AG09319 (cell line): ENCODE measurements at places on chromosomes 16 and 17.
A peak's percentile ranks its signal among the peaks of the same experiment; 100 is the strongest.

DNA sequence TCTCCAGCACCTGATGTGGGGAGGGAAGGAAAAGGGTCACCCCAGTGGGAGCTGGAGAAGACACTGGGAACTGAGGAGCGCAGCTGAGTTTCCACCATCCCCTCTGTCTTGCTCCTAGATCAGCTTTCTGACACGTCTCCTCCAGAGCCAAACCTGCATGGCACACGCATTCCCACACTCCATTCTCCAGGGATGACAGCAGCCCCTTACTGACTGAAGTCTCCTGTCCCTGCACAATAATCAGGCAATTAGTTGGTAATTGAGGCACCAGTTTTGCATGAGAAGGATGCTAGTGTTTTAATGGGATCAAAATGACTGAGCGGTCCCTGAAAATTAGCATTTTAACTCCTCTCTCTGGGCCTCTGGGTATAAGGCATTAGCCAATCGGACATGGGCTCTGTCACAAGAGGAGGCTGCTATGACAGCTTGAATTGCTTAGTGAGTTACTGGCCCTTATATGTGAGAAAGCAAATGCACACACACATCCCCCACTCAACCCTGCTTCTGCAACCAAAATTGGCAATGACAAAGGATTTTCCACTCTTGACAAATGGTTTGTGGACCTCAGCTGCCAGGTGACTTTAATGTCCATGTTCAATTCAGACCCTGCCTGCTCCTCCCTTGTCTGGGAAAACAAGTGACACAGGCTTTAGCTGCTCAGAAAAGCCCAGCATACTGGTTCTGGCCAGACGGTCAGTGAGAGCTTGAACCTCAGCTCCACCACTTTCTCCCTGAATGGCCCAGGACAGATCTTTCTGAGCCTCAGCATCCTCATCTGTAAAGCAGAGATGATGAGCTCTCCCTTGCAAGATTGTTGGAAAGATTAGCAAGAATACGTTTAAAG is 57.2 kb upstream of the SREBF1 start:
- DNase-seq, result no peak

DNA sequence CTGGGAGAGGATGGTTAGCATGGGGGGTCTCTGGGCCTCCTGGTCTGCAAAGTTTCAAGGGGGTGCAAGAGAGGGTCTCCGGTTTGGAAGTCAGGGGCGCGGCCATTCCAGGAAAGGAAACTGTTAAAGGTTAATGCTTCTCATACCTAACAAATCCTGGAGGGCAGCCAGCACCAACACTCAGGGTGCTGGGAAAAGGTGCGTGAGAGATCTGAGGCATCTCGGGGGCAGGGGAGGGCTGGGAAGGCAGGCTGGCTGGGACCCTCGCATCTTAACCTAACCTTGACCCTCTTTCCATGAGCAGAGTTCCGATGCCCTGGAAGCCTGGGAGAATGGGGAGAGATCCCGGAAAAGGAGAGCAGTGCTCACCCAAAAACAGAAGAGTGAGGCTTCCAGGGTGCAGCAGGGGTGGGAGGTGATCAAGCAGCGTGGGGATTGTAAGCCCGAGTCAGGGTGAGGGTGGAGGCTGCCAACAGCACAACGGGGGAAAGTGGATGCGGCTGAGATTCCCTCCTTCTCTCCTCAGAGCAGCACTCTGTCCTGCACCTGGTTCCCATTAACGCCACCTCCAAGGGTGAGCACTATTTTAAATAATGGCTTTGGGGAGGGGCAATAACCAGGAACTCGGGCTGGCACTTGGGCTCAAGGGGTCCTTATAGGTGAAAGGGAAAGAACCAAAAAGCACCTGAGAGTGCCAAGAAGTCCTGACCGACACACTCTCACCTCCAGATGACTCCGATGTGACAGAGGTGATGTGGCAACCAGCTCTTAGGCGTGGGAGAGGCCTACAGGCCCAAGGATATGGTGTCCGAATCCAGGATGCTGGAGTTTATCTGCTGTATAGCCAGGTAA is 996 bp downstream of the TNFSF13 start:
- no peak for DNase-seq

DNA sequence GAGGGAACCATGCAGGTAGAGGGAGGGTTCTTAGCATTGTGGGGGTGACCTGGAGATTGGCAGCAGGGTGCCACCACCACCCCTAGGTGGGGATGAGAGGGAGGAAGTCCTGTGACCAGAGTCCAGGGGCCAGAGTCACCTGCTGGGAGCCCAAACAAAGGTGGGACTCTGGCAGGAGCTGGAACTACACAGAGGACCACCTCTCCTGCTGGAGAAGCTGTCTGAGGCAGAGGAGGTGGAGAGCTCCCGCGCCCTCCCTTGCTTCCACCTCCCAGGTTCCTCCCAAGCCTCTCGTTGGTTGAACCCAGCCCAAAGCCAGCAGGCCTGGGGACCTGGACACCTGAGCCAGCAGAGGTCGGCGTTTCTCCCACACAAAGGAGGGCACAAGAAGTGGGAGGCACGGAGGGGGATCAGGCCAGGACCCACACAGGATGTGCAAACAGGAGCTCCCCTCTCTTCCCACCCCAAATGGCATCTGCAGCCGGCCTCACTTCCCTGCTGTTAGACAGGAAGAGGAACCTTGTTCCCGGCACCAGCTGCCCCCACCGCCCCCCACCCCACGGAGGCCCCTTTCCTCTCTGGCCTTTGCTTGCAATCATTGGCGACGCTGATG is 154.6 kb downstream of the SEC14L1 start:
- no peak for DNase-seq

- no peak for DNase-seq
These were observed 101.1 kb downstream of the C16orf78 start for GRCh38 chr16:49474741-49475140.

GRCh38 chr17:77690271-77691161 is 268.0 kb upstream of the TNRC6C start:
- DNase-seq, result no peak

- no peak for DNase-seq
These were observed 5.1 kb upstream of the ITPRIPL2 start for GRCh38 chr16:19108409-19109287.

DNA sequence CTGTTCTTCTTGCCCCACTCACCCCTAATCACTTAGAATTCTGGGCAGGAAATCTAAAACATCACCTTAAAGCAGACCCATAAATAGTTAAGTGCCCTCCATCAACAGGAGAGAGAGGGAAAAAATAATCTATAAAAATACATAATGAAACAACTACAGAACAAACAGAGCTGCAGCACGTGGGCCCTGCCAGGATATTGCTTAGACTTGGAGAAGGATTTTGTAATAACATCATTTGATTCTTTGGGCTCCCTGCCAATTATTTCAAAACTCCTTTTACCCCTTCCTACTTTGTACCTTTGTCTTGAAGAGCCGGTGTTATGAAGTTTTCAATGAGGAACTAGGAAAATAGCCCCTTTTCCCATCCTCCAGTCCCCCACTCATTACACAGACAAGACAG is 130.6 kb upstream of the TOX3 start:
- DNase-seq, result no peak

- DNase-seq, result no peak
These were observed 490 bp downstream of the GID4 start for GRCh38 chr17:18039535-18040260.

DNA sequence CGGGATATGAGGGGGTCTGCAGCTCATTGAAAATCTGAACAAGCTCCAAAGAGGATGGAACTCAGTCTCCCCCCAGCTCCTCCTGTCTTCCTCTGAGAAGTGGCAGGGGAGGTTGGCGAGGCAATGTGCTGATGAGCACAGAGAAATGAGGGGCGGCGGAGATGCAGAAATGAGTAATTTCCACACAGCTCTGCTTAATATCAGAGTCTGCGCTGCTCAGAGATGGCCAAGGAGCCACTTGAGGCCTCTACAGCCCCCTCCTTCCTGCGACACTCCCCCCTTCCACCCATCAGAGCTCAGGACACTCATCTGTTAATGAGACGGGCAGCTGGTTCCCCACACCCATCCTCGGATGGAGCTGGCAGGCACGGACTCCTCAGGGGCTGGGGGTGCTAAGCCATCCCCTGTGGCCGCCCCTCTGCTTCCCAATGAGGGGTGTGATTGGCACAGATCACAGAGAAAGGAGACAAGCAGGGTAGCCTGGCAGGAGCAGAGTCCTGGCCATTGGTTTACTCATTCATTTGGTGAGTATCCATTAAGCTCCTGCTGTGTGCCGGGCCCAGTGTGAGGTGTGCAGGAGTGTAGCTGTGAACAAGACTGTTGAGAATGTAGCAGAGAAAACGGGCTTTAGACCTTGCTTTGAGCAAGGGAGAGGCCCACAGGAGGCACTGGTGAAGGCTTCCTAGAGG is 12.7 kb upstream of the CRHR1 start:
- DNase-seq, result no peak

DNA sequence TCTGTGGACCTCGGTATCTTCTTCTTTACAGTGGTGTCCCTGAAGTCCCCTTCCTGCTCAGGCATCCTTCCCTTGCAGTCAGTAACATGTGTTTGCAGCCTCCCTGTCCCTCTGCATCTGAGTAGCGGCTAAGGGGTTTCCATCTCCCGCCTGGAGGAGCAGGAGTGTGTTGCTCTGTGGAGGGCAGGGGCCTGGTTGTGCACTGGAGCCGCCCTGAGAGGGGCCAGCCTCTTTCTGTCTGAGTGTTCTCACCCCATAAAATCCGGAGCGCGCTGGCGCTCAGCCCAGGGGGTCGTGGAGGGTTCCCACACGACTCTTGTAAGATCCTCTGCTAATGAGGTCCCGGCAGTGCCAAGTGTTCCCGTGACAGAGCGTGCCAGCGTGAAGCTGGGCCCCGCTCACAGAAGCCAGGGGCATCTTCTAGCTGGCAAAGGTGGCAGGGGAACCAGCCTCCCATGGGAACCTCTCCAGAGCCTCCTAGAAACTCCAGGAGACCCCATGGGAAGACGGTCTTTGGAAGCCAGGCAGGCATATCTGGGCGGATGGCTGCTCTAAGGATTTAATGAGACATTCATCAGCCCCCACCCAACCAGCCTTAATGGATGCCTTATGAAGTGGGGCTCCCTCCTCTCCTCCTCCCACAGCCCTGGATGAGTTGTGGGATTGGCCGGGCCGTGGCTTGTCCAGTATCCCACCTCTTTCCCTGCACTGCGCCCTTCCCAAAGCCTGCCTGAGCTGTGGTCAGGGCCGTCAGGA is 91.4 kb upstream of the GSE1 start:
- no peak for DNase-seq

- no peak for DNase-seq
These were observed at the start of gene MMP25 for GRCh38 chr16:3045758-3046640. MMP25 (plus strand) TSS chr16:3046561; CDS start chr16:3046918, 357 bp downstream.

- DNase-seq, result peak; percentile 74
These were observed at the start of gene TBL3 for GRCh38 chr16:1971796-1972489. TBL3 (plus strand) TSS chr16:1972053; CDS start chr16:1972165, 112 bp downstream.

- no peak for DNase-seq
These were observed 1.7 kb upstream of the PIGS start for GRCh38 chr17:28573040-28573380.

- no peak for DNase-seq
These were observed 957.1 kb upstream of the RBFOX1 start for GRCh38 chr16:6375465-6376075.

- DNase-seq, result no peak
These were observed 1.8 kb downstream of the PRR29 start for GRCh38 chr17:63999680-64000531.

DNA sequence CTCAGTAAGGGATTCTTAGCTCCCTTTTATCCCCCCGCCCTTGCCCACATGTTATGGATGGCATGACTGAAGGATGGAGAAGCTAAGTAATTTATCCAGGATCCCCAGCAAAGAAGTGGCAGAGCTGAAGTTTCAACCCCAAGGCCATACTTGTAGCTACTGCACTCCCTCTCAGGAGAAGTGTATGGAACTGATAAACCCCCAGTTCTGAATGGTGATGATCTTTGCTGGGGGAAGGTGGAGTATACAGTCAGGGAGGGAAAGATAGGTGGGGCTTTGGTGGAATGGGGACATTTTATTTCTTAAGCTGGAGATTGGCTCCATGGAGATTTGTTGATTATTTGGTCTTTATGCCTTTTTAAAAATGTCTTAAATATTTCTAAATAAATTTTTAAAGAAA is 58.3 kb downstream of the TNRC6C start:
- DNase-seq, result no peak

- no peak for DNase-seq
These were observed 24.5 kb downstream of the ADCY7 start for GRCh38 chr16:50290856-50291255.

DNA sequence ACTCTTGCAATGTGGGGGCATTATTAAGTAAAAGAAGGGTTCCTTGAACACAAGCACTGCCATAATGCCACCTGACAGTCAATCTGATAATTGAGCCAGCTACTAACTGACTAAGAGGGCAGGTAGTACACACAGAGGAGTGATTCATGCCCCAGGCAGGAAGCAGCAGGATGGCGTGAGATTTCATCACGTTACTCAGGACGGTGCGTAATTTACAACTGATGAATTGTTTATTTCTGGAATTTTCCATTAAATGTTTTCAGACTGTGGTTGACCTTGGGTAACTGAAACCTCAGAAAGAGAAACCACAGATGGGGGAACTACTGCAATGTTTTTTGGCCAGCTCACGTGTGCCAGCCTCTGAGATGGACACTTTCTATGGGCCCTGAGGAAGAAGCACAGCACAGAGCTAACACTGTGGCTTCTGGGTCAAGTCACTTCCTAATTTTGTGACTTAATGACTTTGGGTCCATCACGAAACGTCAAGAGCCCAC is 46.7 kb downstream of the C17orf67 start:
- DNase-seq, result peak; percentile 93

GRCh38 chr17:33534087-33534486 is 241.0 kb upstream of the ASIC2 start:
- no peak for DNase-seq

GRCh38 chr17:50581316-50581715 is 20.8 kb downstream of the CACNA1G start:
- DNase-seq, result no peak

DNA sequence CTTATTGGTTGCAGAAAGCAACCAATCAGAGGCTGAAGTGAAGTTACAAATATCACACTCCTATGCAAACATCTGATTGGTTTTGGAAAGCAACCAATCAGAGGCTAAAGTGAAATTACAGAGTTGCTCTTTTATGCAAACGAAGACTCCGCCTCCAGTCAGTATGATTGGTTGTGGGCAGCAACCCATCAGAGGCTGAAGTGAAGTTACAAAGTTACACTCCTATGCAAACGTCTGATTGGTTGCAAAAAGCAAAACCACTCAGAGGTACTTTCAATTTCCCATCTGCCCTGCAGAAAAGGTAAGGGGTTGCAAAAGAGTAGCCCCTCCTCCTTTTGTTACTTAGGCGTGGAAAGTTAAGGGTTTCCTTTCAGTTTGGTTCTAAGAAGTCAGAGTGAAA is 697.3 kb downstream of the MAF start:
- DNase-seq, result no peak
